ENCODE measurements at places on chromosomes 12 and 14.

- no peak for DNase-seq
Measured at GRCh38 chr12:46453428-46453827, 80.9 kb upstream of the SLC38A2 start.

DNA sequence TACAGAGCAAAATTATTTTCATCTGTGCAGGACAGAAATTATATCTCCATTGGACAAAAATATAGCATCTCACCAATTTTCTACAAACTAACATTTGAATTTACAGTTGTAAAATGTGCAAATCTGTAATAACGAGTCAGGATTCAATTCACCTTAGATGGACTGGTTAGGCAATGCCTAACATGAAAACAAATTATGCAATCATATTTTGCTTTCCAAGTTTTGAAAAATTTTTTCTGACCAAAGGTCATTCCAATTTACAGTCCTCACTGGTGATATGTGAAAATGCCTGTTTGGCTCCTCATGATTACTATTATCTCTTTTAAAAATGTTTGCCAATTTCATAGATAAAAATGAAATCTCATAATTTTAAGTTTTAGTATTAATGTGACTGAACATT is 6.5 kb upstream of the CPM start:
- DNase-seq, result no peak

DNA sequence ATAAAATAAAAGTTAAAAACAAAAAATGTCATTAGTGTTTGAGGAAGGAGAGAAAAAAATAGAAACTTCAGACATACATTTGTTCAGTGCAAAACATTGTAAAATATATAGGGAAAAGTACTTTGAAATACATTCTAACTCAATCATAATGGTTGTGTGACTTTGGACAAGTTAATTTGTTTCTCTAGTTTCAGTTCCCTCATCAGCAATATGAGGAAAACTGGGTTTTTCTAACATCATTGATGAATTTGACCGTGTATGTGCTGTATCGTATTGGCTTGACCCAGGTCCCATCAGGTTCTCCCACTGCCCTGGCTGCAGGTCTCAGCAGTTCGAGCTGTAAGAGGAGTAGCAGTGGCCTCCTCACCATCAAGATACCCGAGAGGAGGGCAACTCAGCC is 173.9 kb upstream of the ATF7IP start:
- DNase-seq, result no peak

DNA sequence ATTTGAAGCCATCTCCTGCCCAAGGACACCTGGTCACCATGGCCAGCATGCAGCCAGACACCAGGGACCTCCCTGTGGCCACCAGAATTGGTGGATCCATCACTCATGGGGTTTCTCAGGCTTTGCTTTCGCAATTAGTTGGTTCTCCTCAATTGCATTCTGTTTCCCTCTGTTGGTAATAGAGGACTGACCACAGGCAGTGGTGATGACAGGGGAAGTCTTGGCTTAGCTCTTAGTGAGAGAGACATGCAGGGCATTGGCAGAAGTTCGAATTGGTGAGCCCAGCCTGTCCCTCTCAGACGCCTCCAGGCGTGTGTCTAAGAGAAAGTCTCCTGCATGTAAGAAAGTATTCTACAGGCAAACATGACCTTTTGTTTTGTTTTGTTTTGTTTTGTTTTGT is 21.3 kb downstream of the HCAR2 start:
- peak; percentile 44 for DNase-seq

- DNase-seq, result no peak
Measured at GRCh38 chr12:123094349-123095077, 56.4 kb downstream of the PITPNM2 start.

- DNase-seq, result no peak
Measured at GRCh38 chr12:74602881-74603672, 65.4 kb downstream of the ATXN7L3B start.

- no peak for DNase-seq
Measured at GRCh38 chr12:52233462-52234207, 592 bp downstream of the KRT7 start.

DNA sequence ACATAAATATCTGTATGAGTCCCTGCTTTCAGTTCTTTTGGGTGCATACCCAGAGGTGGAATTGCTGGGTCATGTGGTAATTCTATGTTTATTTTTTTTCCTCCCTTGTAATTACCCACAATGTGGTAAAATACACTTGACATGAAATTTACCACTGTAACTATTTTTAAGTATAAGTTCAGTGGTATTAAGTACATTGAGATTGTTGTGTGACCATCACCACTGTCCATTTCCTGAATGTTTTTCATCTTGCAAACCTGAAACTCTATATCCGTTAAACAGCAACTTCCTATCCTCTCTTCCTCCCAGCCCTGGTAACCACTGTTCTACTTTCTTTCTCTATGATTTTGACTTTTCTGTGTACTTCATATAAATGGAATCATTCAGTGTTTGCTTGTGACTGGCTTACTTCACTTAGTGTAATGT is 51.4 kb downstream of the BORCS5 start:
- no peak for DNase-seq

DNA sequence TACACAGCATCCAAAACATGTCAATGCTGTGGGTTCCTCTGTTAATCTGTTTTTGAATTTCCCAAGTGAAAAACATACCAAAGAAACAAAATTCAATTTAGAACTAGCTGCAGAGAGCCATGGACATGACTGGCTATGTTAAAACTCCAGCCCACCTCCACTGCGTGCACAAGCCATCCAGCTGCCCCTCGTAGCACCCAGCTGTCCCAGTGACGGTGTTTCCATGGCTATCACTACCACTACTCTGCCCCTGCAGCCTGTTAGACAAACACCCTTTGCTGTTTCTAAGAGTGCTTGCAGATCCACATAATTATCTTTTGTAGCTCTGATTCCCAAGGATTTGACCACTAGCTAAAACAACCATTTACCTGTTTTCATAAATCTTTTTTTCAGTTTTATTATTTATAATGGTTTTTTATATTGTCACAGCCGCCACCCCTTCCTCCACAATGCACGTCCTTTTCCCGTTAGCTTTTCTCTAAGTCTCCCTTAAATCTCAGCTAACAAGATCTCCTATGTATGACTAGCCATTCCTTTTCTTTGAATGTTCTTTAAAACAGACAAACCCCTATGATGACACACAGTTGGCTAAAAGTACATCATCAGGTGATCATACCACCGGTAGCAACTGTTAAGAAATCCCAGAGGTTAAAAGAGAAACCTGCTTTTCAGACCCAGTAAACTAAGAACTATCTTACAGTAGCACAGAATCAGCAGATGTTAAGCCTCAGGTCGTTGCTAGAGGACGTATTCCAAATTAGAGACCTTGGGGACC is 37.8 kb upstream of the NAA30 start:
- DNase-seq, result no peak

DNA sequence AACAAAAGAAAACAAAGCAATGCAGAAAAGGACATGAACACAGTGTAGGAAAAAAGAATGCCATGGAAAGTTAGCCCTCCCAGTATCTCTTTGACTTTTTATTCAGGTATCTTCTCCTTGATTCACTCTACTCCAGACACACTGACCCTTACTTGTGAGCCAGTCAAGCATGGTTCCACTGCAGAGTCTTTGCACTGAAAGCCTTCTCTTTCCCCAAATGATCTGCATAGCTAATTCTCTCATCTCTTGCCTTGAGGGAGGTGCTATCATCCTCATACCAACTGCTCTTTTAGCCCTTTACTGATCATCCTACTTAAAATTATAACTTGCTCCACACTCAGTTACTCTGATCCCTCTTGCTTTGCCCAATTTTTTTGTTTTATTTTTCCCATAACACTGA is 101.2 kb upstream of the SLC16A7 start:
- no peak for DNase-seq

- no peak for DNase-seq
Measured at GRCh38 chr14:91243074-91243471, 1.4 kb downstream of the GPR68 start.

GRCh38 chr12:97368462-97369163 is 94.0 kb upstream of the RMST start:
- DNase-seq, result no peak

DNA sequence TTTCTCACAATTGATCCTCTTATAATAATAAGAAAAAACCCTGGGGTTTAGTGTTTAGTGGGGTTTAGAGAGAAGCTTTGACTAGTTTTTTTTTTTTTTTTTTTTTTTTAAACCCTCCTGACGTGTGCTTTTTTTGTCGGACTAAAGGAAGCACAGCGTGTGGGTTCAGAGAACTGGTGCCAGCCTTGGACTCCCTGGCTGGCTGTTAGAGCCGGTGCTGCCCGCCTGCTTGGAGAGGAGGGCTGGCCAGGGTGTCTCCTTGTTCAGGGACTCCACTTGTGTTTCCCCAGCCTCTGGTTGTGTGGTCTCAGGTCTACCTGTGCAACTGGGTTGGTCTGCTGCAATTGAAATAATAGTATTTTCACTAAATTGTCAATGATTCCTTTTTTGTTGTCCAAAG is 54.1 kb upstream of the ASPG start:
- no peak for DNase-seq

- DNase-seq, result no peak
Measured at GRCh38 chr14:20332431-20332787, 670 bp downstream of the CCNB1IP1 start.

DNA sequence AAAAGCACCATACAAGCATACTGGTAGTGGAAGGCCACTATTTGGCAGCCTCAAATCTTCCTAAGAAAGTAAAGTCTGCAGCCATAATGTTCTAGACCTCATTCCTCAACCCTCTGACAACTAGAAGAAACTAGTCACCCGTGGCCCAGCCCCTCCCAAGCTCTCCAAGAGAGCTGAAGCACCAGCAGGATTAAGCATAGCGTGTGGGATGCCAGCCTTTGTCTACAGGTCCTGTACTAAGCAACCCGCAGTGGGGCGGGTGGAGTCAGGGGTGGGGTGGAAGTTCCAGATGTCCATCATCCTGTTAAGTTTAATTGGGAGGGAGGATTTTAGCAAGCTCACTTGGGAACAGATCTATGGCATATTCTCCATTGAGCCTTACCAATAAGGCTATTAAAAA is 14.2 kb downstream of the SLC11A2 start:
- DNase-seq, result no peak

DNA sequence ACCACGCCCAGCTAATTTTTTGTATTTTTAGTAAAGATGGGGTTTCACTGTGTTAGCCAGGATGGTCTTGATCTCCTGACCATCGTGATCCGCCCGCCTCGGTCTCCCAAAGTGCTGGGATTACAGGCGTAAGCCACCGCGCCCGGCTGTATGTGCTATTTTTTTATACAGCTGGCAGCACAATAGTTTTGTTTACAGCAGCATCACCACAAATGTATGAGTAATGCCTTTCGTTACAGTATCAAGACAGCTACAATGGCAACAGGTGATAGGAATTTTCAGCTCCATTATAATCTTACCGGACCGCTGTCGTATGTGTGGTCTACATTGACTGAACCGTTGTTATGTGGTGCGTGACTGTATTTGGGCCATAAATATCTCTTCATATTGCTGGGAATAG is 11.6 kb upstream of the MDM2 start:
- no peak for DNase-seq

DNA sequence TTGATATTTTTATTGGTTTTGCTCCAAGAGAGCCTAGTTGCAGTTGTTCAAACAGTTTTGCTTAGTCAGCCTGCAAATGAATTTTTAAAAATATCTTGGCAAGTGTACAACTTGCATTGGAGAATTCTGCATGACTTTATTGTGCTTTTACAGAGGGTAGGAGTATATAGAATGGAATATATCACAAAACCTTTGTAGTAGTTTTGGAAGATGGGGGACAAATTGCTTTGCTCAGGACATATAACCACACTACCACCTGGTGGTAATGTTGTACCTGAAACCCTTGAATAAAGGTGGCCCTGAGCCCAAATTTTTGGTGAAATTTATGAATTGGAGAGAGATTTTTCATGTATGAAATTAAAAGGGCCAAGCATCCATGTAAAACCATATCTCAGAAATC is 645.2 kb downstream of the MED13L start:
- DNase-seq, result no peak

GRCh38 chr12:69834147-69834546 is 9.1 kb downstream of the MYRFL start:
- DNase-seq, result no peak

DNA sequence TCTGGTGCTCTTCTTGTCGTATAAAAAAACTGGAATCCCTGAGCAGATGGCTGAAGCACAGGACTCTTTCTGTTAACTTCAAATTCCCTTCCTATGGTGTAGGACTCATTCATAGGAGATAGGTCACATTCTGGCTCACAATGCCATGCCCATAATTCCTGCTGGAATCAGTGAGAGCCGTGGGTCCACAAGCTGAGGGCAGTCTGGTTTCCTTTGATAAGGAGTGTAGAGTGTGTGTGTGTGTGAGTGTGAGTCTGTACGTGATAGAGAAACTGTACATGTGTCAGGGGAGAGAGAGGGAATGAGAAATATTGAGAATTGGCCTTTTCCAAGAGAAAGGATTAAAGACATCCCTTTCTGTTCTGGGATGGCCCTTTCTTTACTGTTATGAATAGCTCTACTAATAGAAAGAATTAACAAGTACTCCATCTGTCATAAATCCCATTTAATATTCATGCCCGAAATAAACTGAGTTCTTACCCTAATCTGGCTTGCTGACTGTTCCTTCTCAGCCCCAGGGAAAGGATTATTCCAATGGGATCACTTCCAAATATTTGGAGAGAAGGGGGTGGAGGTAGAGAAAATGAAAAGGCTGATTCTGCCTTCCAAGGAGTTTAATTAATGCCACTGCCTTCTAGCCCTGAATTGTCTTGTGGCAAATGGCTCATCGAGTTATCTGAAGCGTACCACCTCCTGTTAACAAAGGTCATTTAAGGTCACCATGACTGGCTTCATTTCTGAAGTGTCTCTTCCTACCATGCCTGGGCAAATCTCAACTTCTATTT is 79.0 kb downstream of the TMX1 start:
- no peak for DNase-seq

- peak; percentile 33 for DNase-seq
Measured at GRCh38 chr12:113222730-113223531, 1.7 kb downstream of the TPCN1 start.

DNA sequence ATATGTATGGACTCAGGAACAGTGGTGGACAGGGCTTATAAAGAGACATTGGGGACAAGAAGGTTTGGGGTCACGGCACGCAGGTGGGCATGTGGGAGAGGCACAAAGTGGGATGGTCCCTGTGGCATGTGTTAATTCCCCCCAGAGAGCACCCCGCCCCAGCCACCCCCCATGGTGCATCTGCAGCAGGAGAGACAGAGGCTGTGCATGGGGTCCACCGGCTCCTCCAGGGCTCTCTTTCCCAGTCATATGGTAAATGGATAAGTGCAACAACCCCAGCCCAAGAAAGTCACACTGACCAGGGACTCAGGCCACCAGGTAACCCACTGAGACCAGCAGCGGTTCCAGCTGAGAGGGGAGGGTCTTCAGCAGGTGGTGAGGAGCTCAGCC is 242.1 kb downstream of the BCL11B start:
- DNase-seq, result no peak

- DNase-seq, result no peak
Measured at GRCh38 chr12:94167756-94168416, 19.5 kb downstream of the PLXNC1 start.

DNA sequence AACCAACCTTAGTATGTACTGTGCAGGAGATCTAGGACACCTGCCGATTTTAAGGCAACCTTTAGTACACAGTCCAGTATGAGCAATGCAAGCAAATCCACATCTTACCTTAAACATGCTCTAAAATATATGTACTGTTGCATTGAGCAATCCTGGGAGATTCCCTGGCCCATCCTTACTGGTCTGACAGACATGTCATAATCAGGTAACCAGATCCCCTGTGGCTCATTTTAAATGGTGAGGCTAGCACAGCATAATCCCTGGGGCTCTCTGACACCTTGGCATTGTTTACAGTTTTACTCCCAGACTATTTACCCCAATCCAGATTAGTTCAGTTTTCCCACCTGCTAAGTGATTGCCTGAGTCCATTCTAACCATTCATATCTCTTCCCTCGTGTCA is 15.1 kb downstream of the BMAL2 start:
- no peak for DNase-seq

Data from common myeloid progenitor, CD34-positive (primary cell).